ENCODE measurements at places on chromosomes 2 and 18.

DNA sequence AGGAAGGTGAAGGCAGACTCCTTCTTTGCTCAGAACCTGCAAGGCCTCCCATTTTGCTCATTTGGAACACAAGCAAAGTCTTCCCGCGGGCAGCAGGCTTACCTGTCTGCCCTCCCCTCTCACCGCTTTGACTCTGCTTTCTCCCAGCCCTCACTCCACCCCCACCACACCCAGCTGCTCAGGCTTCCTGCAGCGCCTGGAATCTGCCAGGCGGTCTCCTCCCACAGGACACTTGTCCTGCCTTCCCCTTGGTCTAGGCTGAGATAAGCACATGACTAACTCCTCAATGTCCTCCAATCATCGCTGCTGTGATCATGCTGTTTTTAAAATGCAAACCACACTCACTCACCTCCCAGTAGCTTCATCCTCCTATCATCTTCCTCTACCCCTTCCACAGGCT is 430.0 kb downstream of the ZNF516 start:
- DNase-seq, result no peak

DNA sequence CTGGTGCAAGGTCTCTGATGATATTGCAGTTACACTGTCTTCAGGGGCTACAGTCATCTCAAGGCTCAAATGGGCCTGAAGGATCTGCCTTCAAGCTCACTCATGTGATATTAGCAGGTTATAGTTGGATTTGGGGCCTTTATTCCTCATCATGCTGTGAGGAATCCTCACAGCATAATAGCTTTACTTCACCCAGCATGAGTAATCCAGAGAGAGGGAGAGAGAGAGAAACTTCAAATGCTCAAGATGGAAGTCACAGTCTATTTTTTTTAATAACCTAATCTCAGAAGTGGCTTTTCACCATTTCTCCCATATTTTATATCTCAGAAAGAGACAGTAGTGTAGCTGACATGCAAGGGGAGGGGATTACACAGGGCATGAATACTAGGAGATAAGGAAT is 658.7 kb downstream of the EPHA4 start:
- no peak for DNase-seq

- DNase-seq, result no peak
Measured at GRCh38 chr18:37266290-37266689, 299.3 kb downstream of the CELF4 start.

DNA sequence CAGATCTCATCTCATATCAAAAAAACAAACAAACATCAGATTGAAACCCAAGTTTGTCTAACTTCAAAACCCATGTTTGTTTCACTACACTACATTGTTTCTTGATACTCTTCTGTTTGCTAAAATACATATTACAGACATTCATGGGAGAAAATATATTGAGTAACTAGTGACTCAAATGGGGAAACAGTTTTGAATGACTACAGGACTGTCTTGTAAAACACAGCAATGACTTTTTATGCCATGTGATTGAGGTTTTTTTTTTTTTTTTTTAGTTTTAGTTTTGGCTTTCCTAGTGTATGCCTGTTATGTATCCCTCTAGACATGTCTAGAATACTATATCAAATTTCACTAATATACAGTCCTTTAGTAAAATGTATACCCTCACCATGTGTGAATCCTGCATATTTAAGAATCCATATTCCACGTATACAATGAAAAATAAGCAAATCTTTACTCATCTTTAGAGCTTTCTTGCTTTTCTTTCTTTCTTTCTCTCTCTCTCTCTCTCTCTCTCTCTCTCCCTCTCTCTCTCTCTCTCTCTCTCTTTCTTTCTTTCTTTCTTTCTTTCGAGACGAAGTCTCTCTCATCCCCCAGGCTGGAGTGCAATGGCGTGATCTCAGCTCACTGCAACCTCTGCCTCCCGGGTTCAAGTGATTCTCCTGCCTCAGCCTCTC is 46.6 kb upstream of the SERTAD2 start:
- DNase-seq, result no peak

GRCh38 chr2:43877782-43878464 is 39.2 kb downstream of the ABCG8 start:
- peak; percentile 33 for DNase-seq

GRCh38 chr18:48824231-48824970 is 126.4 kb downstream of the SMAD7 start:
- no peak for DNase-seq

DNA sequence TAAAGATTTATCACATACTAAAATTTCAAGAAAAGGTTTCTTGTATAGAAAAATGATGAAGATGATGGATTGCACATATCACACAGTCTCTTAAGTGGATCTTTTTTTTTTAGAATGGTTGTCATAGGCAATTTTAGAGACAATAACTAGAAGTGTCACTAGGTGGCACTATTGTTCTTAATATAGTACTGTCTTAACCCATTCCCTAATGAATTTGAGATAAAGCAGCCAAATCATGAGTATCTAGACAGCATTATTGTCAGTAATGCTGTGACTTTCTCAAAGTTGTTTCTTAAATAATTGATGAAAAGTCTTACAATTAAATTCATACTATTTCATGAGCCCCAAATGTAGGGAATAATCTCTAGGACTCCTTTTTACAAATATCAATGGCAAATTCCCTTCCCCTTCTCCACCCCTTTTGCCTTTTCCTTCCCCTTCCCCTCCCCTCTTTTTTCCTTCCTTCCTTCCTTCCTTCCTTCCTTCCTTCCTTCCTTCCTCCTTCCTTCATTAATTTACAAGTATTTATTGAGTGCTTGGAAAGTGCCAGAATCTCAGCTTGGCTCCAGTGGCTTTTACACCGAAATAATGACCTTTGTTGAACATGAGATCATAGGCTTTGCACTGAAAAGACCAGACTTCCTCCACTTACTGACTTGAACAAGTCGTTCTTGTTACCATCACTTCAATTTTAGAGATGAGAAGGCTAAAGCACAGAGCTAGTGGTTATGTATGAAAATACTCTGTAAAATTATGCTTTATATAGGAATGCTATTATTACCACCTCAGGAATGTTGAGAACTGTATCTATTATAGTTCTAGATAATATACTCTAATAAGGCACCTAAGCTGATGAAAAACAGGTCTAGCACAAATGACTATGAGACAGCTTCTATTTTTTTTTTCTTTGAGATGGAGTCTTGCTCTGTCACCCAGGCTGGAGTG is 19.8 kb downstream of the MYL12B start:
- no peak for DNase-seq

GRCh38 chr2:11430729-11431128 is 35.2 kb downstream of the E2F6 start:
- DNase-seq, result no peak

- no peak for DNase-seq
Measured at GRCh38 chr18:35174093-35174731, 66.6 kb upstream of the ZNF397 start.

DNA sequence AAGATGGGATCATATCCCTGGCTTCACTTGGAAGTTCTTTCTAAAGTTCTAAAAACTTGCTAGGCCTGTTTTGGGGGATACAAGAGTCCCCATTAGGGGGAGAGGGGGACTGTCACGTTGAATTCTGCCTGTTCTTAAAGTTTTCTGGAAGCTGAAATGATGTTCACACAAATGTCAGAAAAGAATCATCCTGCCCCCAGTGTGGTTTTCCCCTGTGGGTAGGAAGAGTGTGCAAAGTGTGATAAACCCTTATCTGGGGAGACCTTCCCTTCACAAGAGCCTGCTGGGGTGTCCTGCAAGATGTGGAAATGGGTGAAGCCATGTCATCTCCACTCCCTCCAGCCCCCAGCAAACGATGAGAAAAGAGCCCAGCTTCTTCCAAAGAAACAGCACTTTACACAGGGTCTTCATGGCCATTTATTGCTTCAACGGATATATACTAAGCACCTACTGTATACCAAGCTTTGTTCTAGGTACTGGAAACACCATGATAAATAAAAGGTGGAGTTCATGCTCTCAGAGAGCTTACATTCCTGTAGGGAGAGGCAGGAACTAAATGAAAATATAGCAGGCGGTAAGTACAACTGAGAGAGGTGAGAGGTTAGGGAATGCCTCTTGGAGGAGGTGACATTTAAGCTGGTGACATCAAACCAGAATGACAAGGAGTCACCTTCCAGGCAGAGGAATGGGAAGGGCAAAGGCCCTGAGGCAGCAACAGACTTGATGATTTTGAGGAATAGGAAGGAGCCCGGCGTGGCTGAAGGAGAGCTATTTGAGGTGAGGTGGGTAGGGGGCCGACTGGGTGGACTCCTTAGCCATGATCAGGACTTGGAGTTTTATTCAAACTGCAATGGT is 1.6 kb downstream of the MFSD2B start:
- no peak for DNase-seq

DNA sequence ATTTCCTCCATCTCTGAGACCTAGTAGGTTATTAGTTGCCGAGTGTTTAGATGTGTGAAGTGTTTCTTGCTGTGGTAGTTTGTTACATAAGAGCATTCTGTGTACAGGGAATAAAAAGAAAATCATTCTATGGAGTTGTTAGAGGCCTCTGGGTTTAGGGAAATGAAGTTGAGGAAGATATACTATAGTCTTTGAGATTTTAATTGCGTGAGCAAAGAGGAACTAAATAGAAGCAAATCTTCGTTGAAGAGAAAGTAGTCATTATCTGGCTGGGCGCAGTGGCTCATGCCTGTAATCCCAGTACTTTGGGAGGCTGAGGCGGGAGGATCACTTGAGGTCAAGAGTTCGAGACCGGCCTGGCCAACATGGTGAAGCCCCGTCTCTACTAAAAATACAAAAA is 19.0 kb downstream of the USP39 start:
- no peak for DNase-seq

GRCh38 chr2:232238596-232238995 is 140.0 kb upstream of the ALPP start:
- no peak for DNase-seq

GRCh38 chr2:28737655-28738054 is 14.0 kb upstream of the PPP1CB start:
- no peak for DNase-seq

DNA sequence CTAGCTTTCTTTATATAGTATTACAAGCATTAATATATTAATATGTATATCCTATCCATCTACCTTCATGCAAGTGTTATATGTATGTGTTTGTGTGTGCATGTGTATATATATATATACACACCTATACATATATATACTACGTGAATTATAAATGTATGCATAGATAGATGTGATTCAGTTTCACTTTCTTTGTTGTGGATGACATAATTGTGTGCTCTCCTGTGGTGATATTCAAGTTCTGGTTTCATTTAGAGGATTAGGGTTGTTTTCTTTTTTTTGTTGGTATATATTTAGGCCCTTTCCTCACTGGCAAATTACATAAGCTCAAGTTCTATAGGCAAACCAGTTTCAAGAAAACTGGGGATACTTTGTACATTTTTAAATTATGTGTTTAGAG is 225.7 kb upstream of the FANCL start:
- DNase-seq, result no peak

GRCh38 chr2:198807131-198807530 is 650.6 kb downstream of the SATB2 start:
- no peak for DNase-seq

- no peak for DNase-seq
Measured at GRCh38 chr2:176817061-176817565, 395.5 kb upstream of the HNRNPA3 start.

DNA sequence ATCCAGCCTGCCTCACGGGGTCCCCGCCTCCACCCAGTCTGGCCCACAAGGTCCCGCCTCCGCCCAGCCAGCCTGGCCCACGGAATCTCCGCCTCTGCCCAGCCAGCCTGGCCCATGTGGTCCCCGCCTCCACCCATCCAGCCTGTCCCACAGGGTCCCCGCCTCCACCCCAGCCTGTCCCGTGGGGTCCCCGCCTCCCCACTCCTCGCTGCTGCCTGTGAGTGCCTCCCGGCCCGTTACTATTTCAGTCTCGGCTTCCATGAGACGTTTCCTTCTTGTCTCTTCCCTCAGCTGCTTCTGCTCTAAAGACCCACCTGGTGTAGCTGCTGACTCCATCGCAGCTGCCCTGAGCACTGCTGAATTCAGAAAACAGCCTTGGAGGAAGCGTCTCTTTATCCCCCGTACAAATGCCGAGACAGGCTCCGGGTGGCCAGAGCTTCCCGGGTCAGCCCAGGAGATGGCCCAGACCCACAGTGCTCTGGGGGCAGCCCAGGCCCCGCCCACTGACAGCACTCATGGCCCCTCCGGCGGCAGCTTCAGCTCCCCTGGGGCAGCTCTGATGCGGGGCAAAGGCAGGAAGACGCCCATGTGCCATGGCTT is 69.8 kb downstream of the NFATC1 start:
- DNase-seq, result no peak

DNA sequence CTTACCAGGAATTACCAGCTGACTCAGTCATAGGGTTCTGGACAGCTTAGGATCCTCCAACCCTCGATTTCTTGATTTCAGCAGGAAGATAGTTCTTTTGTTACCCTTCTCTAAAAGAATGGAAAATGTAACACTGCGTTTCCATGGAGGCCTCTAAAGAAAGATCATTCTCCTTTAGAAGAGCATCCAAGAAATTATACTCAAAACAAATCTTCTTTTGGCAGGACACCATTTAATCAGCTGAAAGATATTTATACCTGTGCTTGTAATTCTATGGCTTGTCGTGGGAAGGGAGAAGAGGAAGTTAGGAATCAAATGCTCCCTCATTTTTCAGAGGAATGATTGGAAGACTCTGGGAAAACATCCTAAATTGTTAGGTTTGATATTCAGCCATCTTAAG is 130.5 kb downstream of the RAB3GAP1 start:
- no peak for DNase-seq

DNA sequence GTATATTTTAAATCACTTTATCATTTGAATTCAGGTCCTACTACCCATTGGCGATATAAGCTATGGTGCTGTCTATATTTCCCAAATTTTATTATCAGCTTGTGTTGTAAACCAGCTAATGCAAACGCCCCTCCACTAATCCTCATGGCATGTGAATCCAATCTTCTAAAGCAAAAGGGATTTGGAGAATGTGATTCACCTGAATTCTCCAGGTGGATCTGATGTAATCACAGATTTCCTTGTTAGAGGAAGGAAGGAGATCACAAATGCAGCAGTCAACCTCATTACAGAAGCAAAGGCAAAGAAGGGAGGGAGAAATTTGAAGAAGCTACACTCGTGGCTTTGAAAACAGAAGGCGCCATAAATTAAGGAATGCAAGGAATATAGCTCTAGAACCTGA is 431.1 kb upstream of the CDH19 start:
- DNase-seq, result no peak

DNA sequence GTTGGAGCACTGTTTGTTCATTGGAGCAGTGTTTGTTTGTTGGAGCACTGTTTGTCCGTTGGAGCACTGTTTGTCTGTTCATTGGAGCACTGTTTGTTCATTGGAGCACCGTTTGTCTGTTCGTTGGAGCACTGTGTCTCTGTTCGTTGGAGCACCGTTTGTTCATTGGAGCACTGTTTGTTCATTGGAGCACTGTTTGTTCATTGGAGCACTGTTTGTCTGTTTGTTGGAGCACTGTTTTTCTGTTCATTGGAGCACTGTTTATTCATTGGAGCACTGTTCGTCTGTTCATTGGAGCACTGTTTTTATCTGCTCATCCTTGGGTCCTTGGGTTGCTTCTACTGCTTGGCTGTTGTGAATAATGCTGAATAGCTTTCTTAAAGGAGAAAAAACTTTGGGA is 74.7 kb downstream of the ZNF407 start:
- DNase-seq, result no peak

- no peak for DNase-seq
Measured at GRCh38 chr2:88707003-88707402, 15.5 kb downstream of the RPIA start.

GRCh38 chr18:73843455-73843854 is 304.2 kb downstream of the FBXO15 start:
- DNase-seq, result no peak

GRCh38 chr2:224284134-224284946 is 117.6 kb downstream of the FAM124B start:
- DNase-seq, result no peak
